NCI-H1105 (cell line): ENCODE measurements at places on chromosomes 12 and 14.

DNA sequence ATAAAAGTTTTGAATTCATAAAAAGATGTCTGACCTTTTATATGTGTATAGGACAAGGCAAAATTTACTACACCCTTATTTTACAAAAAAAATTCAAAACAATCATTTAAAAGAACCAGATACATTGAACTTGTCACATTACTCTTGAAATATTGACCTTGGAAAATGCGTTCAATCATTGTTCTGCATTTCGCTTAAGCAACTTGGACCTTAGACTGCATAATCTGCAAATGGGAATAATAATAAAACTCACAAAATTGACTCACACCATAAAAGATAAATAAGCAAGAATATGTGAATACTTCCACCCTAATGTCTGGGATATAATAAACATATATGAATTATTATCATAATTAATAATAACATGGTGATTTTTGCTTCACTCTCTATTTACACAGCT lies 69.4 kb upstream of the PTPRB start:
- no peak for DNase-seq

DNA sequence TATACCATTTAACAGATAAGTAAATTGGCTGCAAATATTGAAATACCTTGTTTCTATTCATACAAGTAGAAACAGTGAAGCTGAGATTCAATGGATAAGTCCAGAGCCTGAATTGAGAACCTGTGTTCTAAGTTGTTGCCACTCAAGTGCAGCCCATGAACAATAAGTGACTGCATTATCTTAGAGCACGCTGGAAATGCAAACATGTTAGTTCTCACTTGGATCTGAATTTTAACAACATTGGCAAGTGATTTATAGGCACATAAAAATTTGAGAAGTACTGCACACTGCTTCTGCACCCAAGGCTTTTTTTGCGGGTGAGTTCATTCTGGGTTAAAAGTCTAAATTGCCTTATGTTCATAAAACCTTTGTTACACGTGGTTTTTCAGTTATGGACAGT lies 484.3 kb downstream of the NAV3 start:
- no peak for DNase-seq

DNA sequence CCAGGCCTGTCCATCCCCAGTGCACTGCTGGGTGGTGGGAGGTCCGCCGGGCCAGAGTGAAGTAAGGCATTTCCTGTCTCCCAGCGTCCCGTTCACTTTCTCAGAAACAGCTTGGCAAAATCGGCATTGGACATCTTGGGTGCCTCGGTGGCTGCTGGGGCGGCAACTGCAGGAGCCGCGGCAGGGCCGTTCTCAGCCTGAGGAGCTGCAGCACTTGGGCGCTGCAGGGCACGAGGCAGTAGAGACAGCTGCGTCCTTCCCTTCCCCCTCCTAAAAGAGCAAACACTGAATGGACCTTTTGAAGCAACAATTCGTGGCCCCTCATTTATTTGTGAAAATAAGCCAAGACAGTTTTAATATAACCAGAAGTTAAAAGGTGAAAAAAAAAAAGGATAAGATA lies 8.3 kb downstream of the FICD start:
- no peak for DNase-seq

DNA sequence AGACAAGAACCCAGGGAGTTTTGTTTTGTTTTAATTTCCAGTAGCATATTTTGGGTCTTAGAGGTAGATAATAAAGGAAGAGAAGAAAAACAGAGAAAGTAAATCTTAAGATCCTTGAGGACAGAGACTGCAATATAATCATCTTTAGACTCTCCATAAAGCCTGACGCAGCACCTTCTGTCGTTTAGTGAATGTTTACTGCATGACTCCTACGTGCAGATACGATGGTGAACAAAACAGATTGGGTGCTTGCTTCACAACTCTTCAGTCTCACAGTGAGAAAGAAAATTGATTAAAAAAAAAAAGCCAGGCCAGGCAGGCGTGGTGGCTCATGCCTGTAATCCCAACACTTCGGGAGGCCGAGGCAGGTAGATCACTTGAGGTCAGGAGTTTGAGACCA lies 86.9 kb downstream of the STON2 start:
- no peak for DNase-seq

DNA sequence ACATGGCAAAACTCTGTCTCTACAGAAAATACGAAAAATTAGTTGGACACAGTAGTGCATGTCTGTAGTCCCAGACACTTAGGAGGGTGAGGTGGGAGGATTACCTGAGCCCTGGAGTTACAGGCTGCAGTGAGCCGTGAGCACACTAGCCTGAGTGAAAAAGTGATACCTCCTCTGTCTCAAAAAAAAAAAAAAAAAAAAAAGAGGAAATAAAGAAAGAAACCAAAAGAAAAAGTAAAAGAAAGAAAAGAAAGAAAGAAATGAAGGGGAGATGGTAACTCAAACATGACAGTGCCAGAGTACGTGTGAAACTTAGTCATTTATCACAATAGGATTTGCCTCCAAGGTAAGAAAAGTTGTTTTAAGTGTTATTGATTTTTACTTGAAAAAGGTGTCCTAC lies 407.0 kb upstream of the MGAT4C start:
- DNase-seq = no peak

DNA sequence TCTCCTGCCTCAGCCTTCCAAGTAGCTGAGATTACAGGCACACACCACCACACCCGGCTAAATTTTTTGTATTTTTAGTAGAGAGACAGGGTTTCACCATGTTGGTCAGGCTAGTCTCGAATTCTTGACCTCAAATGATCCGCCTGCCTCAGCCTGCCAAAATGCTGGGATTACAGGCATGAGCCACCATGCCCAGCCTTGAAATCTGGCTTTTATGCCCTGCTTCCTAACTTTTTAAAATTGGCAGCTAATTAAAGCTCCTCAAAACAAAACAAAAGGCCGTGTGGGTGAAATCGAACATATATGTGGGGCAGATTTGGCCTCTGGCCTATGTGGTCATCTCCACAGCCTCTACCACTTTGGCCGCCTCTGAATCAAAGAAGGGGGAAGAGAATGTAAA lies 37.9 kb downstream of the KCTD10 start:
- no peak for DNase-seq
